H54 (cell line): ENCODE measurements at places on chromosomes 13 and 19.

- DNase-seq = no peak
Measured at GRCh38 chr13:73223372-73223781, 164.6 kb downstream of the KLF5 start.

- no peak for DNase-seq
Measured at GRCh38 chr13:47696674-47697073, 304.4 kb downstream of the SUCLA2 start.

DNA sequence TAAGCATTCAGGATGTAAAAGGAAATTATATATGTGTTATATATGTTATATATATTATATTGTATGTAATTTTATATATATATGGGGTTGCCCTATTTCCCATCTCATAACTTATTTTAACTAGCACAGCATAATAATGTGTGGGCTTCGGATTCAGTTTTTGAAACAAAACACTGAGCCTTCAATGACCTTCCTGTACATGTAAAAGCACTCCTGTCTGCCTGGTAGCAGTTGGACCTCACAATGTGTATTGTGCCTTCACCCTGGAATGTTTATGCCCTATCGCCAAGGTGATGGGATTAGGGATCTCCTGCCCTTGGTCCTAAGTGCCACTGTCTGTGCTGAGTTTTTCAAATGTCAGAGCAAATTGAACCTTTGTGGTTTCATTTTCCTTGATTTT, 968.8 kb downstream of the TUBA3C start:
- DNase-seq = no peak

- no peak for DNase-seq
Measured at GRCh38 chr13:43238341-43239083, 215.1 kb downstream of the DNAJC15 start.

GRCh38 chr13:79044415-79044814, 361.6 kb downstream of the RBM26 start:
- no peak for DNase-seq

- DNase-seq = peak; percentile 85
Measured at GRCh38 chr13:110616103-110617101, 1.1 kb downstream of the NAXD start.

DNA sequence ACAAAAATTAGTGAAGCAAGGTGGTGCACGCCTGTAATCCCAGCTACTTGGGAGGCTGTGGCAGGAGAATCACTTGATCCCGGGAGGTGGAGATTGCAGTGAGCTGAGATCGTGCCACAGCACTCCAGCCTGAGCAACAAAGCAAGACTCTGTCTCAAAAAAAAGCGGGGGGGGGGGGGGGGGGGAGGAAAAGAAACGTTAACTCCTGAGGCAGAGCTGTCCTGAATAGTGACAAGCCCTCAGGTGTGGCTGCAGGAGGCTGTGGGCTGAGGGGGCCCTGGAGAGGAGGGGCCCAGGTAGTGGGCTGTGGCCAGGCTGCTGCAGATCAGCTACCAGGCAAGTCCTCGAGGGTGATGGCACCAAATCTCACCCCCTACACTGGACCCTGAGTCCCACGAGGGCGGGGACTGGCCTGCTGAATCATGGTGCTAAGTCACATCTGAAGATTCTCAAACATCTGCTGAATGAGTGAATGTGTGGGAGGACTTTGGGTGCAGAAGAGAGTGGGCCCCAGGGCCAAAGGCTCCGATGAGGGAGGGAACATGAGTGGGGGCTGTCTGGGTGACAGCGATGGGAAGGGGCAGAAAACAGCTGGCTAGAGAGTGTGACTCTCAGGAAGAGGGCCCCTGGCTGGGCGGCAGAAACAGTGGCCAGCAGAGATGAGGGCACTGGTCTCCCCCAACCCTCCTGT, 24.6 kb upstream of the ATP1A3 start:
- DNase-seq = no peak

- DNase-seq = no peak
Measured at GRCh38 chr19:23436944-23437343, 41.7 kb upstream of the ZNF91 start.
